Heart left ventricle (tissue), 16 donors: ENCODE measurements at places on chromosomes 7 and 10. TPM values are rescaled to one million over a fixed set of nuclear protein-coding genes. Genes with fewer than 3 reads are reported as not detected.

GRCh38 chr10:48684463-48684791 is 246 bp upstream of the WDFY4 start:
- no peak for DNase-seq

DNA sequence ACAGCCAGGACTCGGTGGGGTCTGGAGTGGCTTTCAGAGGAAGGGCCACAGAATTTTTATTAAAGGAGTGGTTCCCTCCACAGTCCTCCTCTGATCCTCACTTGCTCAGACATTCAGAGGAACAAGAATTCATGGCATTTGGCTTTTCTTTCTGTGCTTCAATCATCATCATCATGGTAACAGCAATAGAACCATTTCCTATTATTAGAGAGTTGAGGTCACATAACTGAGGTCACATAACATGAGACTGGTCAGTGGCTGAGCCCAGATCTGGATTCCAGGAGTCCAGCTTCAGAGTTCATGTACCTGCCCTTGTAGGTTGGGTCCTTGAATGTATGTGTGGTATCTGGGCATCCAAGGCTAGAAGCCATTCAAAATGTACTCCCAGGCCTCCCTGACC is 177.3 kb upstream of the GRB10 start:
- DNase-seq, result no peak

RHOBTB1 gene
- total RNA-seq, result 19.6 TPM

DNA sequence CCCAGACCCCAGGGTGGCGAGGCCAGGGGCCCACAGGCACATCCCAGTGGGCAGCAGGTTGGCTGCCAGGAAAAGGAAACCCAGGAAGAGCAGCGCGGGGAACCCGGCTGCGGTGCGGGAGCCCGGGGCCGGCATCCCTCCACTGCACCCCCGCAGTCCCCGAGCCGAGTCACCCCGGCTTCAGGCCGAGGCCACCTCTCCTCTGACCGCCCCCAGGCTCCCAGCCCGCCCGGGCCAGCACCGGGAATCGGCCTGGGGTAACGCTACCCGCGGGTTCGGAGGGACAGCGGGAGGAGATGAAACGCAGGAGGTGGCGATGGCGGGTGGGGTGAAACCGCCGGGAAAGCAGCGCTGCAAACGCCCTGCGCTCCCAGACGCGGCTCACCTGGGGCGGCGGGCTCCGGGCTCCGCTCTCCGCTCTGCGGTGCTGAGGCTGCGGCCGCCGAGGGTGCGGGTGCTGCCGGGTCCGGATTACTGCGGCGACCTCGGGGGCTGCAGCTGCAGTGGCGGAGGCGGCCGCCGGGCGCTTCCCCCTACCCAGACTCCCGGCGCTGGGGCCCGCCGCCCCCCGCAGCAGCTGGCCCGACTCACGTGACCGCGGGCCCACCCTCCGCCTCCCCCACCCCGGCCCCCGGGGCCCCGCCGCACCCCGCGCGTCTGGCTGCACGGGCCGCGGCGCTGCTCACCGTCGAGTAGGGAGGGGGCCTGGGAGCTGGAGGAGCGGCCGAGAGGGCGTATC is at the start of gene SCRN1:
Gene SCRN1, minus strand, starts transcription at position 545 of the 739 bp plus-strand sequence. CDS start 20,734 bp downstream, outside the sequence.
- DNase-seq, result peak; percentile 55

DNA sequence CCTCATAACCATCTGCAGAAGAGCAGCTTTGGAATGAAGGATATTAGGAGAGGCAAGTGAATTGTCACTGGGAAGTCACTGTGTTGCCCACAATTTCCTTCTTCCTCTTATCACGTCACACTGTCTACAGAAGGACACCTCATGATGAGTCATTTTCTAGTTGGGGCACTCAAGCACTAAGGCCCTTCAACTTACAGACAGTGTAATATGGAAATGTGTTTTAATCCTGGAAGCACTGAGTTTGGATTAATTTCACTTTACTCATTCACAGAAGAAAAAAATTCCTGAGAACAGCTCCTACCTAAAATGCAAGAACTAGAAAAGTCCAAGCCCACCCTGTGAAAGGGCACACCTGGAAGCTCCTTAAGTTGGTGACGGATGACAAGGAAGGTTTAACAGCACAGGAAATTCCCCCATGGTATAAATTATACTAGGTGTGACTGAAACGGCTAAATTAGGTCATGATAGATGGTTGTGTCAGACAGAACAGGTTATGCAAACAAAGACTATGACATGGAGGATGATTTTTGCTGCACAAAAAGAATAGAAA is 56.6 kb downstream of the PARD3 start:
- no peak for DNase-seq

GRCh38 chr10:131430716-131431412 is 119.3 kb upstream of the TCERG1L start:
- no peak for DNase-seq

DNA sequence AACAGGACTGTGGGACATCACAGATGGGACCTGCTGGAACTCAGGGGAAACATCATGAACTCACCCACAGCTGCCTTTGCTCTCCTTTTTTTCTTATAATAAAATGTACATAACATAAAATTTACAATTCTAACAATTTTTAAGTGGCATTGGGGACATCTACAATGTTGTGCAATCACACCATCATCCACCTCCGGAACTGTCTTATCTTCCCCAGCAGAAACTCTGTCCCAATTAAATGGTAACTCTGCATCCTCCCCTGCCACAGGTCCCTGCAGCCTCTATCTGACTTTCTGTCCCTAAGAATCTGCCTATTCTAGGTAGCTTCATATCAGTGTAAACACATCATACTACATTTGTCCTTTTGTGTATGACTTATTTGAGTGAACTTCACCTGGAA is 19.4 kb upstream of the TMEM72 start:
- no peak for DNase-seq

SDK1 gene
- 4.9 TPM for total RNA-seq

DNA sequence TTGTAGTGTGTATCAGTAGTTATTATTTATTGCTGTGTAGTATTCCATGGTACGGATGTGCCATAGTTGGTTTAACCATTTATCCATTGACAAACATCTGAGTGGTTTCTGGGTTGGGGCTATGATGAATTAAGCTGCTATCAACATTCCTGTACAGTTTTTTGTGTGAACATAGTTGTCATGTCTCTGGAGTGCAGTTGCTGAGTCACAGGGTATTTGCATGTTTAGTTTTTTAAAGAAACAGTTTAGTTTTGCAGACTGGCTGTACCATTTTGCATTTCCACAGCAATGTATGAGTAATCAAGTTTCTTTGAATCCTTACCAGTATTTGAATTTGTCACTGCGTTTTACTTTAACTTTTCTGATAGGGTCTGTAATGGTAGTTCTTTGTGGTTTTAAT is 516.7 kb upstream of the CELF2 start:
- no peak for DNase-seq

GATA3 gene
- total RNA-seq, result 0.71 TPM

- no peak for DNase-seq
Observed at GRCh38 chr10:106280896-106281460, 883.5 kb downstream of the SORCS1 start.

DNA sequence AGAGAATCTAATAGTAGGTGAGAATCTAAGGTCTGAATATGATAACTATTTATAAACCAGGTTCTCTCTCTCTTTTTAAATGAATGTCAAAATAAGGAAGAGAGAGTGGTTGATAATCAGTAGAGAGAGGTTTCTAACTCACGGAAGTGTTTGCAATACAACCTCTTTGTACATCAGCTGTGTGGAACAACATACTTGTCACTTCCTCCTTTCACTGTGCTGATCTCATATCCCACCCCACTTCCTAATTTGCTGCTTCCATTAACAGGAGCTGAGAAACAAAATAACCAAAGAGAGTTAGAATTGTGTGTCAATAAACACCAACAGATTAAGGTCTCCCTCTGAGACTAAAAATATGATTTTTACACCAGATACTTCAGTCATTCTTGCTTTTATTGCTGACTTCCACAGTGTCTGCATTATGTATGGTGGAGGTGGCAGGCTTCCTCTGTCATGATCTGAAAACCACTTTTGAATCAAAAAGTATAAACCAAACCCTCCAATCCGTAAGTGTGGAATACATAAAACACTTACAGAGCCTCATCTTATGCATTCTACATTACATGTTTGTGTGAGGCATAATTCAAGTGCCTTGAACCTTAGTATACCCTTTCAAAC is 25.0 kb downstream of the CACUL1 start:
- DNase-seq, result no peak

GRCh38 chr10:8289186-8289924 is 234.9 kb downstream of the GATA3 start:
- DNase-seq, result no peak

DNA sequence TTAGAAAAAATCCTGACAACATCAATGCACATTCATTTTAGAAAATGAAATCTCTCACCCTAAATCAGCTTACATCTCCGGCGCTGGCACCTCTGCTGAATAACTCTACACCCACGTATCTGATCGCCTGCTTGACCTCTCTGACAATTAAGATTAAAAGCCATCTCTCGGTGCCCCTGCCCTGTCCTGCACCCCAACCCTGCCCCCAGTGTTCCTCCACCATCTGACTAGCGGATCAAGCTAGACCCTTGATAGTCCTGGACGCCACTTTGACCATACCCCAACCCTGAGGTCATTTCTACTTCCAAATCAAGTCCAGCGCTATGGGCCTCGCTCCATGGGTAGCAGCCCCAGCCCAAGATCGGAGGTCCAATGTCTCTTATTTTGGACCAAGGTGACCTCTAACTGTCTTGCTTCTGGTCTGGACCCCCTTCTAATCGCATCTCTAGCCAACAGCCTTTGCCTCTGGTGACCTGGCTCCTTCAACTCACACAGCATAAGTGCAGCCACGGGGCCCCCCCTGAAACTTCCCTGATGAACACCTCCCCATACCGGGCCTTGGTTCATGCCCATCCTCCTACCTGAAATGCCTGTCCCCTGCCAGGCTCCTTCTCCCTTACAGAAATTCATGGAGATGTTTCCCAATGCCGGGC is 28.5 kb downstream of the BTBD16 start:
- no peak for DNase-seq

- no peak for DNase-seq
Observed at GRCh38 chr10:128851726-128852125, 615.3 kb upstream of the MGMT start.

DNA sequence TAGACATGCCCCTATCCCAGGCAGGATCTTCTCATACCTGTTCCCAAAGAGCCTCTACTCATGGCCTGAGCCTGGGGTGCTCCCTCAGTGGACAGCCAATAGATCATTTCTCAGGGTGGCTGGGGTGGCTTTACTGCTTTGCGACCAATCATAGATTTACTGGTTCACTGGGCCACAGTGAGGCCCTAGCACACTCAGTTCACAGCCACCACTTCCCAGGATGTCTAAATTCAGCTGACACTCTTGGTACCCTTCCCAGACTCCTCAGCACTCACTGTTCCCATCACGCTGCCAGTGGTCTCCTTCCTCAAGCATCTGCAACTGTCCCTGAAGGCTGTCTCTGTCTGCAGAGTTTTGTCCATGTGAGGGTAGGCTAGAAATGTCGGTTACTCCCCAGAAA is 50.6 kb downstream of the ARHGAP22 start:
- DNase-seq, result no peak
